ENCODE measurements at places on chromosomes 6 and 20. TPM values are rescaled to one million over a fixed set of nuclear protein-coding genes. Genes with fewer than 3 reads are reported as not detected.

TPD52L1 gene
- total RNA-seq, result not detected

TOX2 gene
- 4.6 TPM for total RNA-seq

DNA sequence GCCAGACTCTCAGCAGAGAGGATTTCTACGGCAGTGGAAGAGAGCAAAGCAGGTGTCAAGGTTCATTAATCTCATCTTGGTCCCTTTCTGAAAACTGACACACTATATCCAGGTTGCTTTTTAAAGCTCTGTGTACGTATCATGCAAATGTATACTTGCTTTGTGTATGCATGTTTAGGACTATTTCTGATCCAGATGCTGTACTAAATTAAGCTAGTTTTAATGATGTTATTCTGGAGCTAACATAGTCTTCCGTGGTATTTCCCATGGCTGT is 59.2 kb upstream of the SNX9 start:
- H3K4me1 ChIP-seq, result peaks cover 70% of the 10 kb centered on the region
- no peaks in the 10 kb centered on the region for H3K36me3 ChIP-seq
- peak overlapping the region; percentile 82 for H3K27ac ChIP-seq
- peaks cover 19% of the 10 kb centered on the region for H3K27me3 ChIP-seq
- no peak for DNase-seq

DNA sequence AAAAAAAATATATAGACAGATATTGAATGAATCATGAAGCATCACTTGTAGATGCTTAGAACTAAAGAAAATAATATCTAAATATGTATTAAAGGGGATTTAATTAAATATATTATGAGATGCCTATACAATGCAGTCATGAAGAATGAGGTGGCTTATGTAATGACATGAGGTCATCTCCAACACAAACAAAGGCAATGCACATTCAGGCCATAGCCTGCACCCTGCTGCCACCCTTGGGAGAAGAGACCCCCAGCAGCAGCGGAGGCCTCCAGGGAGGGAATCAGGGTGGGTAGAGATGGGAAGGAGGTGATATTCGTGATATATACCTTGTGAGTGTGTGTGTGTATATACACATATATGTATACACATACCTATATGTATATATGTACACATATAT is 26.4 kb upstream of the SSTR4 start:
- no peaks in the 10 kb centered on the region for H3K4me1 ChIP-seq
- H3K27ac ChIP-seq, result no peak overlapping the region
- no peaks in the 10 kb centered on the region for H3K27me3 ChIP-seq

TNFRSF6B gene
- total RNA-seq, result not detected

DNA sequence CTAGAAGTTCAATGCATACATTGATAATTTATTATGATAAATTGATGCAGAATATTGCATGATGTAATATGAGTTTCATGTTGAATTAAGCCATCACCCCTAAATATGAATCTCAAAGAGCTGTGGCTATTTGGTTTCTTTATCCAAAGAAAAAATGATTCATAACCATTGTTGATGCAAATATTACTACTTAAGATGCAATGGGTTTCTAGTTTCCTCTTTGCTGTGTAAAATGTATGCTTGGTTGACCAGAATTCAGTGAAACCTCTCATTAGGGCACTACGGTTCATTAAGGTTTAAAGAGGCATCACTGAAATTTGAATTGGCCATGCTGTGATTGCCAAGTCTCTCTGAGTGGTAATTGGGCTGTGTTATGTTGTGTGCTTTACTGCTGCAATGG is 492.5 kb upstream of the FLRT3 start:
- no peak overlapping the region for H3K27ac ChIP-seq
- DNase-seq, result no peak
- no peaks in the 10 kb centered on the region for H3K36me3 ChIP-seq
- no peaks in the 10 kb centered on the region for H3K4me1 ChIP-seq
- no peak overlapping the region for H3K4me3 ChIP-seq
- no peaks in the 10 kb centered on the region for H3K27me3 ChIP-seq

DNA sequence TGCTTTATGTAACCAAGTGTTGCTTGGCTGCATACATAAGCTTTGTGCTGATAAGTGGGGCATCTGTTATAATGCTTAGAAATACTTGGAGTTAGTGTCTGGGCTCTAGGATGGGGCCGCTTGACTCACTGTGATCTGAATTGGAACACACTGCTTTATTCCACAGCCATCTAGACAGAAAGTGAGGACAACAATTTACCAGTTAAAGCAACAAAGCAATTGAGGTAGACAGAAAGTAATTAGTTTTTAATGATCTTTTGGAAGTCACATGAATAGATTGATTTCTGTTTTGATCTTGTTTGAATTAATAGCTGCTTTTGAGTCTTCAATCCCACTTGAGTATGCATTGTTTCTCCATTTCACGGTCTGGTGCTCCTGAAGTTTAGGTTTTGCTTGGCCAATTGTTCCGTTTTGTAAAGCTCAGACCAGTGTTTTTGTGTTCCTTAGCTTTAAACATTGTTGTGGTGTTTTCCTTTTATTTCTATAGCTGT is 157.5 kb downstream of the TRMT11 start:
- no peaks in the 10 kb centered on the region for H3K27me3 ChIP-seq
- H3K4me3 ChIP-seq, result no peak overlapping the region
- H3K4me1 ChIP-seq, result no peaks in the 10 kb centered on the region
- H3K27ac ChIP-seq, result no peak overlapping the region
- DNase-seq, result no peak

GRCh38 chr6:166079841-166080240 is 87.8 kb downstream of the TBXT start:
- H3K4me3 ChIP-seq, result no peak overlapping the region
- DNase-seq, result no peak
- H3K27ac ChIP-seq, result no peak overlapping the region
- H3K36me3 ChIP-seq, result no peaks in the 10 kb centered on the region

GRCh38 chr20:63331741-63332400 is 29.3 kb downstream of the CHRNA4 start:
- H3K27me3 ChIP-seq, result peaks cover 4% of the 10 kb centered on the region
- DNase-seq, result no peak
- H3K4me1 ChIP-seq, result peaks cover 2% of the 10 kb centered on the region
- no peak overlapping the region for H3K27ac ChIP-seq
- H3K36me3 ChIP-seq, result no peaks in the 10 kb centered on the region

DNA sequence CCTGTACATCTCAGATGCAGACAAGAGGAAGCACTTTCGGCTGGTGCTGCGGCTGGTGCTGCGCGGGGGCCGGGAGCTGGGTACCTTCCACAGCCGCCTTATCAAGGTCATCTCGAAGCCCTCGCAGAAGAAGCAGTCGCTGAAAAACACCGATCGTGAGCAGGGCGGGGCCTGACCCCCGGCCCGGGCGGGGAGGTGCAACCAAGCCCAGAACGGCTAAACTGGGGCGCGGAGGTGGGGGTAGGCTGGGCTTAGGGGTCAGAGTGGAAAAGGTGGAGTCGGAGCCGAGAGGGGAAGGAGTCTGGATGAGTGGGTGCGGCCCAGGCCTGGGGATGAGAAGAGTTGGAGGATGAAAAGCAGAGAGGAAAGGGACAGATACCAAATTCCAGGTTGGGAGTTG is 4.1 kb upstream of the MATN4 start:
- peaks cover 36% of the 10 kb centered on the region for H3K27me3 ChIP-seq
- H3K4me3 ChIP-seq, result no peak overlapping the region
- DNase-seq, result no peak
- no peak overlapping the region for H3K27ac ChIP-seq

OPN5 gene
- not detected for total RNA-seq

LGSN gene
- 0.15 TPM for total RNA-seq

- H3K36me3 ChIP-seq, result no peaks in the 10 kb centered on the region
- no peak overlapping the region for H3K4me3 ChIP-seq
- DNase-seq, result no peak
Observed at GRCh38 chr6:13883966-13884365, 40.8 kb upstream of the RNF182 start.

DNA sequence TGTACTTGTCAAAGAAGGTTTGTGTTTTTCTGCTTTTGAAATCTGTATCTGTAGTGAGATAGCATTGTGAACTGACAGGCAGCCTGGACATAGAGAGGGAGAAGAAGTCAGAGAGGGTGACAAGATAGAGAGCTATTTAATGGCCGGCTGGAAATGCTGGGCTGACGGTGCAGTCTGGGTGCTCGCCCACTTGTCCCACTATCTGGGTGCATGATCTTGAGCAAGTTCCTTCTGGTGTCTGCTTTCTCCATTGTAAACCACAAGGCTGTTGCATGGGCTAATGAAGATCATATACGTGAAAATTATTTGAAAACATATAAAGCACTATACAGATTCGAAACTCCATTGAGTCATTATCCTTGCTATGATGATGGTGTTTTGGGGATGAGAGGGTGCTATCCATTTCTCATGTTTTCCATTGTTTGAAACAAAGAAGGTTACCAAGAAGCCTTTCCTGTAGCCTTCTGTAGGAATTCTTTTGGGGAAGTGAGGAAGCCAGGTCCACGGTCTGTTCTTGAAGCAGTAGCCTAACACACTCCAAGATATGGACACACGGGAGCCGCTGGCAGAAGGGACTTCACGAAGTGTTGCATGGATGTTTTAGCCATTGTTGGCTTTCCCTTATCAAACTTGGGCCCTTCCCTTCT is 18.4 kb downstream of the CD83 start:
- no peak overlapping the region for H3K27ac ChIP-seq
- no peaks in the 10 kb centered on the region for H3K4me1 ChIP-seq
- no peak overlapping the region for H3K4me3 ChIP-seq
- H3K27me3 ChIP-seq, result no peaks in the 10 kb centered on the region

TP53TG5 gene
- total RNA-seq, result not detected

RPL10A gene
- 1,239 TPM for total RNA-seq

HRH3 gene
- not detected for total RNA-seq

DNA sequence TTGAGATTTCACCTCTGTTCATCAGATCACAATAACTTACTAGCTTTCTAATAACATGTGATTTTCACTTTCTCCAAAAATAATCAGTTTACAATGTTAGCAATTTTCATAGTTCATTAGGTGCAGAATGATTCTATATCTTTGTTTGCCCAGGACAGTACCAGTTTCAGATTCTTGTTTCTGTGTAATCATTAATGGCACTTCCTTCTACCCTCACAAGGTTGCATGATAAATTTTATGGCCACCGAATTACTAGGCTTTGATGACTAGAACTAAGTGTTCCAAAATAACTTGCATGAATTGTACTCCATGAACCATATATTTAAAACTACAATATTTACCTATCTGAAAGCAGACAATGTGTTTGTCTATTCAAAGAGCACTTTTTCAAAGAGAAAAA is 442.3 kb downstream of the EPHA7 start:
- no peaks in the 10 kb centered on the region for H3K27me3 ChIP-seq
- no peaks in the 10 kb centered on the region for H3K4me1 ChIP-seq
- no peak overlapping the region for H3K4me3 ChIP-seq
- no peaks in the 10 kb centered on the region for H3K36me3 ChIP-seq
- DNase-seq, result no peak

MATN4 gene
- total RNA-seq, result 0.83 TPM

DNA sequence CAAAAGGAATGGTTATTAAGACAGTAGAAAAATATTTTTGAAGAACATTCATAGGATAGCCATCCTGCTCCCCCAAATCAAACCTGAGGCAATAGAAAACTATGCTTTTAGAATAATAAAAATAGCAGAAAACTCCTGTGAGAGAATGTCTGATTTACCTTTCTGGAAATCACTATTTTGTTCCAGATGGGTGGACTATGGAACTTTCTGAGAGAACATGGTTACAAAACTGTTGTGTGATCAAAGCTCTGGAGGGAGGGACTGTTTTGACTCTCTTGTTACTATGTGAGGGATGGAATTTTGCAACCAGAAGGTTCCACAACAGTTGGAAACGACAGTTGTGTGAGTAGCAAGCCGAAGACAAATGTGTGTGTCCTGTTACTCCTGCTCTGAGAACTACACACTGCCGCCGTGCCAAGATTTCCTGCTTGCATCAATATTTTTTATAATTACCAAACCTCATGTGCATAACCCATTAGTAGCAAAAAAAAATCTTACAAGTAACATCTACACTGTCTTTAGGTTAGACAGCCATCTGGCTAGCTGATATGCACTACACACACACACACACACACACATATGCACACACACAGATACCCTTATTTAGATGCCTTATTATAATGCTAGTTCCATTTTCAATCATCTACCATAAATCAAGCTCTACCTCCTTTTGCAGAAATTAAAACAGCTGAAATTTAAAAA is 11.0 kb upstream of the HIVEP1 start:
- H3K36me3 ChIP-seq, result peaks cover 2% of the 10 kb centered on the region
- no peak overlapping the region for H3K4me3 ChIP-seq
- H3K27ac ChIP-seq, result no peak overlapping the region
- no peaks in the 10 kb centered on the region for H3K4me1 ChIP-seq
- DNase-seq, result no peak

PGC gene
- total RNA-seq, result not detected

DNA sequence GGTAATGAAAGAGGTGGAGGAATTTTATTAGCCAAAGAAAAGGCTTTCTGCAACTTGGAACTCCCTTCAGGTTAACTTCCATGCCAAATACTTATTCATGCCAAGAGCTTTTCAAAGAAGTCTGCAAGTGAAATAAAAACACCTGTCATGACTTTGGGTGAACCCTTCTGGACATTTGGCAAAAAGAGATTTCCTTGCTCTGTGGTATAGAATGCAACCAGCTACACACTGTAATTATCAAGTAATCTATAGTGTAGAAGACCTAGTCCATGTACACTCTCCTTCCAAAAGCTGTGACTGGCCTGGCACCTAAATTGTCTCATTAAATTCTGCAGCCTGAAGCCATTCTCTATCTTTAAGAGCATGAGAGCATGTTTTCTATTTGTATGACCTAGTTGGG is 232.3 kb downstream of the COL12A1 start:
- H3K27me3 ChIP-seq, result no peaks in the 10 kb centered on the region
- no peak overlapping the region for H3K4me3 ChIP-seq
- no peak overlapping the region for H3K27ac ChIP-seq

- no peak for DNase-seq
- no peaks in the 10 kb centered on the region for H3K27me3 ChIP-seq
- no peak overlapping the region for H3K27ac ChIP-seq
- H3K4me3 ChIP-seq, result no peak overlapping the region
Observed at GRCh38 chr20:5540091-5540490, 210.1 kb upstream of the SHLD1 start.

DNA sequence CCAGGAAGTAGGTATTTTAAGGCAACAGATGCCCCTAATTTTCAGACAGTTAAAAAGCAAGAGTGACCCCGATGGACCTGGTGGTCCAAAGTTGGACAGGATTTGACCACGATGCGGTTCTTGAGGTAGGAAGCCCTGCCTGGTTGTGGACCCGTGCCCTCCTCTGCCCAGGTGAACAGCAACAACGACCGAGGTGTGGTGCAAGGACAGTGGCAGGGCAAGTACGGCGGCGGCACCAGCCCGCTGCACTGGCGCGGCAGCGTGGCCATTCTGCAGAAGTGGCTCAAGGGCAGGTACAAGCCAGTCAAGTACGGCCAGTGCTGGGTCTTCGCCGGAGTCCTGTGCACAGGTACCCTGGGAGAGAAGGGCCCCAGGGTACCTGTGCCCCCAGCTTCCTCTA is 18.7 kb downstream of the TGM6 start:
- H3K4me1 ChIP-seq, result no peaks in the 10 kb centered on the region
- no peak overlapping the region for H3K4me3 ChIP-seq
- no peaks in the 10 kb centered on the region for H3K36me3 ChIP-seq
- no peak for DNase-seq
- no peak overlapping the region for H3K27ac ChIP-seq

GRCh38 chr20:40464731-40465208 is 224.3 kb downstream of the MAFB start:
- peaks cover 2% of the 10 kb centered on the region for H3K27me3 ChIP-seq
- no peaks in the 10 kb centered on the region for H3K4me1 ChIP-seq
- no peaks in the 10 kb centered on the region for H3K36me3 ChIP-seq
- H3K4me3 ChIP-seq, result no peak overlapping the region
- no peak for DNase-seq

RAB44 gene
- total RNA-seq, result 0.25 TPM
